ENCODE measurements at places on chromosomes 7 and 10.

DNA sequence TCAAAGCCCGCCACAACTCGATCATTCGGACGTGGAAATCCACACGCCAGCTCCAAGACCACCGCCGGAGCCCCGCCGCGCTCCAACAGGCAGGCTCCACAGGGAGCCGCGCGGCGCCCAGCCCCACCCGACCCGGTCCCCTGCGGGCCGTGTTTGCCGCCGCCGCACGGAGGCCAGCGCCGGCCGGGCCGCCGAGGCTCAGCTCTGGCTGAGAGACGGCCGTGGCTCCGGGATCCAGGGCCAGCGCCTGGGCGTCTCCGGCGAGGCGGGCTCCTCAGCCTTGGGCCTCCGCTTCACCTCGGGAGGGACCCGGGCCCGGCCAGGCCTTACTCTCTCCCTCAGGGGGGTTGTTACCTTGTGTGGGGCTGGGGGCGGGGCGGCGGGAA is 333 bp downstream of the SMNDC1 start:
- H3K27me3 ChIP-seq, result no peaks in the 10 kb centered on the region
- peak overlapping the region; percentile 99 for H3K4me3 ChIP-seq
- DNase-seq, result no peak
- H3K36me3 ChIP-seq, result peaks cover 5% of the 10 kb centered on the region
- H3K27ac ChIP-seq, result peak overlapping the region; percentile 96
- peaks cover 33% of the 10 kb centered on the region for H3K4me1 ChIP-seq

GRCh38 chr7:27032839-27033238 is 63.0 kb downstream of the HOXA1 start:
- no peaks in the 10 kb centered on the region for H3K27me3 ChIP-seq
- no peak for DNase-seq
- H3K4me3 ChIP-seq, result no peak overlapping the region
- peaks cover 24% of the 10 kb centered on the region for H3K4me1 ChIP-seq
- H3K36me3 ChIP-seq, result no peaks in the 10 kb centered on the region
- H3K27ac ChIP-seq, result no peak overlapping the region

DNA sequence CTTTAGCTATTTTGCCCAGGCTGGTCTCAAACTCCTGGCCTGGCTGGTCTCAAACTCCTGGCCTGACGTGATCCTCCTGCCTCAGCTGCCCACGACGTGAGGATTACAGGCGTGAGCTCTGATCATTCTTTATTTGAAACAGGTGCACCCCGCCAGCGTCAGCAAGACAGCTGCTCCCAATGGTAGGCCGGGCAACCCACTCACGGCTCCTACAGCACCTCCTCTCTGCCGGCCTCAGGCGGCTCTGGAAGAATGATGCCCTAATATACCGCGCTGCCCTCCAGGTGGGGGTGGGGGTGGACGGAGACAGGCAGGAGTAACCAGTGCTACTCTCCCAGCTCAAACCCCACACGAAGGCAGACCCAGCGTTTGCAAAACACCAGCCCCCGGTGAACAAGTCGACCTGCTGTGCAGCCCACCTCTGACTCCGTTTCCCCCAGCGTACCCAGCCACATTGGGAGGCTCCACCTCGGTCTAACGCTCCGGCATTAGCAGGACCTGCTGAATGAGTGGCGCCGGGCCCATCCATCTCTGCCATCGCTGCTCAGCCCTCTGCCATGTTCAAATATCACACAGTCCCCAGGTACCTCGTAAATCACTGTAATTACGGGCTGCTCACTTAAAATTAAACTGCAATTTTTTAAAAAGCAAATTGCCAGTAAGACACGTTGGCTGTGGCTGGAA is 148.6 kb downstream of the ELFN1 start:
- H3K27ac ChIP-seq, result no peak overlapping the region
- H3K4me3 ChIP-seq, result no peak overlapping the region
- H3K4me1 ChIP-seq, result no peaks in the 10 kb centered on the region
- H3K27me3 ChIP-seq, result no peaks in the 10 kb centered on the region

- H3K4me3 ChIP-seq, result no peak overlapping the region
- H3K27ac ChIP-seq, result no peak overlapping the region
- no peak for DNase-seq
- H3K4me1 ChIP-seq, result no peaks in the 10 kb centered on the region
- H3K27me3 ChIP-seq, result no peaks in the 10 kb centered on the region
Measured at GRCh38 chr10:34045571-34046190, 711.2 kb upstream of the NRP1 start.

- H3K27me3 ChIP-seq, result no peaks in the 10 kb centered on the region
- no peak for DNase-seq
- H3K27ac ChIP-seq, result peak overlapping the region; percentile 19
- H3K4me1 ChIP-seq, result peaks cover 11% of the 10 kb centered on the region
- H3K36me3 ChIP-seq, result no peaks in the 10 kb centered on the region
- no peak overlapping the region for H3K4me3 ChIP-seq
Measured at GRCh38 chr10:69048103-69048502, 39.8 kb upstream of the SRGN start.

DNA sequence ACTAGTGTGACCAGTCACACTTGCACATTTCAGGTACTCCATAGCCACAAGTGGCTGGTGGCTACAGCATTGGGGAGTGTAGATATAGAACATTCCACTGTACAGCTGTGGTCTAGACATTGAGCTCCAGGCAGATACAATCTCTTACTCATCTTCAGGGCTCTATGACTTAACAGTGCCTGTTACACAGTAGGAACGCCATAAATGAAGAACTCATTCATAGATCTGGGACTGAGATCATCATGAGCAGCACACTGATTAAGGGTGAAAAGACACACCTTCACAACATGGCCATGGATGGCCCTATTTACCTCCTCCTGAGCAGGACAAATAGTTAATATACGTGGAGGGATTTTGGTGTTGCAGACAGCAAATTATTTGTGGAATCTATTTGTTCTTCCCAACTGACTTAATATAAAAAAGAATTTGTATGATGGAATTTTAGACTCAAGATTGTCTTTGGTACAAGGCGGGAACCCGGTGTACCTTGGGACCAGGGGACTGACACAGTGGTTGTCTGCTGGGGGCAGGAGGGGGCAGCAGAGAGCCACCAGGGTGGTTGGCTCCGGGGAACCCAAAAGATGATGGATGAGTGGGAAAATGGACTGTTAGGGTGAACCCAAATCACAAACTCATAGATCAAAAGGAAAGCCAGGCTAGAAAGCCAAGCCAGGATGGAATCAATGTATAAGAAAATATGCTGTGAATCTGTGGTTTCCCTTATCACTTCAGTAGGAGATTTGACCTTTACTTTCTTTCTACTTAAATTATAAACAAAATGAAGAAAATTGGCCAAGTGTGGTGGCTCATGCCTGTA is 24.3 kb upstream of the CPA2 start:
- DNase-seq, result no peak
- H3K27me3 ChIP-seq, result no peaks in the 10 kb centered on the region
- H3K36me3 ChIP-seq, result no peaks in the 10 kb centered on the region
- no peak overlapping the region for H3K4me3 ChIP-seq
- H3K4me1 ChIP-seq, result no peaks in the 10 kb centered on the region
- no peak overlapping the region for H3K27ac ChIP-seq

DNA sequence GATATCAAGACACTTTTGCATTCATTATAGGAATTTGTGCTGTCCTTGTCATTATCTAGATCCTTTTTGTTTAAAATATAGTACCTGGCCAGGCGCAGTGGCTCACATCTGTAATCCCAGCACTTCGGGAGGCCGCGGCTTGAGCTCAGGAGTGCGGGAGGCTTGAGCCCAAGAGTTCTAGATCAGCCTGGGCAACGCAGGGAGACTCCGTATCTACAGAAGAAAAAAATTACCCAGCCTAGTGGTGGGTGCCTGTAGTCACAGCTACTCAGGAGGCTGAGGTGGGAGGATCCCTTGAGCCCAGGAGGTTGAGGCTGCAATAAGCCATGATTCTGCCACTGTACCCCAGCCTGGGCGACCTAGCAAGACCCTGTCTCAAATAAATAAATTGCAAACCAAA is 621 bp upstream of the MORN4 start:
- DNase-seq, result no peak
- no peaks in the 10 kb centered on the region for H3K36me3 ChIP-seq
- H3K27ac ChIP-seq, result peak overlapping the region; percentile 58

DNA sequence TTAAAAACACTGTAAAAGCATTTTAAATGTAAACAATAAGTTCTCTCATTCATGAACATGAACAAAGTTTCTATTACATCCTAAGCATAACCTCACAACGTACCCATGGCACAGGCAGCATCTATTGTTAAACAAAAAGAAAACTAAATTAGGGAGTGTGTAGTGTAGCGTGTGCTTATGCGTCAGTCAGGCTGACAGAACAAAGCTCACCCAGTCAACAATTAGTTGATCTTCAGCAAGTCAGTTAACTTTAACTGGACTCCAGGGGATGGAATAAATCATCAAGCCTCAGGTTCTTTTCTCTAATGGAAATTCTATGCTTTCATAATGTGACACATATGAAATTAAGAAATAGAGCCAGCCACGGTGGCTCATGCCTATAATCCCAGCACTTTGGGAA is 91.6 kb upstream of the ODAD2 start:
- no peak overlapping the region for H3K27ac ChIP-seq
- no peaks in the 10 kb centered on the region for H3K4me1 ChIP-seq
- no peak overlapping the region for H3K4me3 ChIP-seq

DNA sequence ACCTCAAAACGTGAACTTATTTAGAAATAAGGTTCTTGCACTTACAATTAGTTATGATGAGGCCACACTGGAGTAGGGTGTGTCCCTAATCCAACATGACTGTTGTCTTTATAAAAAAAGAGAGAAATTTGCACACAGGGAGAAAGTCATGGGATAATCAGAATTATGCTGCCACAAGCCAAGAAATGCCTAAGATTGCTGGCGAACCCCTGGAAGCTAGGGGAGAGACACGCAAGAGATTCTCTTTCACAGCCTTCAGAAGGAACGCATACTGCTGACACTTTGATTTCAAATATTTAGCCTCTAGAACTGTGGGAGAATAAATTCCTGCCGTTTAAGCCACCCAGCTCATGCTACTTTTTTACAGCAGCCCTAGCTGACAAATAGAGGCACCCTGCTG is 138.3 kb downstream of the CCDC71L start:
- no peaks in the 10 kb centered on the region for H3K27me3 ChIP-seq
- no peaks in the 10 kb centered on the region for H3K36me3 ChIP-seq
- H3K4me1 ChIP-seq, result no peaks in the 10 kb centered on the region

- DNase-seq, result no peak
- H3K36me3 ChIP-seq, result no peaks in the 10 kb centered on the region
- H3K27me3 ChIP-seq, result no peaks in the 10 kb centered on the region
- peaks cover 7% of the 10 kb centered on the region for H3K4me1 ChIP-seq
- no peak overlapping the region for H3K27ac ChIP-seq
Measured at GRCh38 chr10:46528675-46529615, 27.5 kb downstream of the GPRIN2 start.

GRCh38 chr10:59905731-59906416 is 482 bp downstream of the CCDC6 start:
- H3K27me3 ChIP-seq, result no peaks in the 10 kb centered on the region
- no peak for DNase-seq
- H3K27ac ChIP-seq, result peak overlapping the region; percentile 97

DNA sequence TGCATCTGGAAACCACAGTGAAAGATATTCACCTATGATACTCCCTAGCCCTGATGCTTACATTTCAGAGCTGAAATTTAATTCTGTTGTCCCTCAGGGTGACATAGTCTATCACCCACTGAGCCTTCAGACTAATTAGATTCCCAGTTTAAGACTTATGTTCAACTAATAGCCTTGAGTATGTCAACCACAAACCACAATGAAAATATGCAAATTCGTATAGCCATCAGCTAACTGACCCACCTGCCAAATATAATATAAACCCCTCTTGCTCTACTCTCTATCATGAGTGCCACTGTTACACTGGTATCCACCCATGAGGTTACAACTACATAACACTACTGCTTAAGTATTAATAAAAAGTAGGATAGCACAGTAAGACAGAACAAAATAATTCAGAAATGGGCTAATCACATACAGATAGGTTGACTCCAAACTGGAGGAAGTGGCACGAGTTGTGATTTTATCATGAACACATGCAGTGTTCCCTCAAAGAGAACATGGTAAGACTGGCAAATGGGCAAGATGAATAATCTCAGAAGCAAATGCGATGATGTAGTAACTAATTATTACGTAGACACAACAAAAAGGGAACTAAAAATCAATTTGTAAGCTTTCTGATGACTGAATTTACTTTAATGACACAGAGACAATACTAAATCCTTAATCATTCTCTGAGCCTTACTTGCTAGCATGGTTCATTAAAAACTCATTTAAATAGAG is 290.6 kb downstream of the PARD3 start:
- no peaks in the 10 kb centered on the region for H3K27me3 ChIP-seq
- H3K4me3 ChIP-seq, result no peak overlapping the region
- no peak overlapping the region for H3K27ac ChIP-seq
- no peaks in the 10 kb centered on the region for H3K36me3 ChIP-seq
- no peaks in the 10 kb centered on the region for H3K4me1 ChIP-seq

DNA sequence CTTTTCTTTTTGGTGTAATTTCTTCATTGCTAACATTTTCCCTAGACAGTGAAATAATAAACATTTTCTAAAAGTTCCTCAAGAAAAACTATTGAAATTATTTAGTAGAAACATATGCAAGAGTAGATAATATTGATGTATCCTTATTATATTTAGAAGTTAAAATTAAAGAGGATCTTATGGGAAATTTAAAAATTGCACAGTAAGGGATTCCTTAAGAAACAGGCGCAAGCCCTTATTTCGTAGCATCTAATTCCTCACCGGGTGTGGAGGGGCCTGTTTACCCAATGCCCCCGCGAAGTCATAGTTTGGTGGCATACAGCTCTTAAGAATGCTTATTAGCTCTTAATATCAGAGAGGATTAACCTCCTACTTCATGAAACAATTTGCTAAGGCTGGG is 467.1 kb downstream of the DNAJB6 start:
- H3K36me3 ChIP-seq, result no peaks in the 10 kb centered on the region
- DNase-seq, result no peak
- no peaks in the 10 kb centered on the region for H3K27me3 ChIP-seq
- no peak overlapping the region for H3K27ac ChIP-seq
- H3K4me3 ChIP-seq, result no peak overlapping the region
- no peaks in the 10 kb centered on the region for H3K4me1 ChIP-seq

- no peak overlapping the region for H3K4me3 ChIP-seq
- H3K36me3 ChIP-seq, result no peaks in the 10 kb centered on the region
- H3K4me1 ChIP-seq, result no peaks in the 10 kb centered on the region
- H3K27me3 ChIP-seq, result no peaks in the 10 kb centered on the region
- no peak overlapping the region for H3K27ac ChIP-seq
Measured at GRCh38 chr7:157789094-157789493, 452.3 kb downstream of the DNAJB6 start.

DNA sequence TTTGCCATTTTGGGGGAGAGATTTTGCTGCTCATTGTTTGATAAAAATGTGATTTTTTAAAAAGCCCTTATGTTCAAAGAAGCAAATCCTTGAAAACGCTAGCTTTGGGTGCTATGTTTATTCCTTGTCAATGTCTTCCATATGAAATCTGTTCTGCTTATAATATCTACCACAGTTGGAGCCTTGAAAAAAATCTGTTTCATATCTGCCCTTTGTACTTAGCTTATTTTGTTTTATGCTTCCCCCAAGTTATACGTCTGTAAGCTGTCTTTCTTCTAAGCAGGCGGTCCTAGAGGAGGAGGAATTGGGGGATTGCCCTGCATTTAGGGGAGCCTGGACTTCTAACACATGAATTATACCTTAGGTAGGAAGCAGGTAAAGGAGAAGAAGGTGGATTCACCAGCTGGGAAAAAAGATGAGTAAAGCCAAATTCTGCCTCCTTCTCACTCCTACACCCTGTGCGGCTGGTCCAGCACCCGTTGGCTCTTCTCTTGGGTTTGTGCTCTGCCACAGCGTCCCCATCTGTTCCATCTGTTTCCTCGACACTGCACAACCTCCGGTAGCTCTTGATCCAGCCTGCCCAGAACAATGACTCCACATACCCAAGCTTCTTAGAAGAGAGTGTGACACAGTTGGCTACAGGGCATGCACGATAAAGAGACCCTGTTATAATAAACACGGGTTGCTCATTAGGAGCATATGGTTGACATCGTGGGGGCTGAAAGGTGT is 31.9 kb upstream of the NEUROD6 start:
- H3K4me1 ChIP-seq, result no peaks in the 10 kb centered on the region
- no peak overlapping the region for H3K4me3 ChIP-seq
- no peak for DNase-seq
- H3K27me3 ChIP-seq, result no peaks in the 10 kb centered on the region
- no peak overlapping the region for H3K27ac ChIP-seq

Measured in esophagus squamous epithelium (tissue), 5 donors.